Stomach (tissue), 19 donors: ENCODE measurements at places on chromosomes 2 and 18.

GRCh38 chr2:34909992-34910705 is 1311.0 kb upstream of the FAM98A start:
- DNase-seq = peak; percentile 46

- no peak for DNase-seq
Observed at GRCh38 chr2:215933151-215933550, 80.2 kb downstream of the MREG start.

- no peak for DNase-seq
Observed at GRCh38 chr2:148968776-148969319, 69.7 kb upstream of the LYPD6B start.

DNA sequence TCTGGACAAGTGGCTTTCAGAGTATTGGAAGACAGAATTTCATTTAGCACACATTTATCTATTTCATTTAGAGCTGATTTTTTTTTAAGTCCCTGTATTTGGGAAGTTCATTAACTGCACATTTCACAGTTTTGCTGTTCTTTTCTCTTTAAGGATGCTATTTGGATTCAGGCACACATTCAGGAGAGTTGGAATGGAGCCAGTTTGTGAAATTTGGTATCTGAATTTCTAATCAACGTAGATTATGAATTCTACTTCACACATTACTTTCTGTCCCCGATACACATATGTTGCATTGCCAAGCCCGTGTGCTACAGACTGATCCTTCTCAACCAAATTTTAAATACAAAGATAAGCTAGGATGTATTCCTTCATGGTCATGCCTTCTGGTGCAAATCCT is 503.9 kb downstream of the IRS1 start:
- DNase-seq = no peak
